ENCODE measurements at places on chromosomes 1 and 21.
A peak's percentile ranks its signal among the peaks of the same experiment; 100 is the strongest.

GRCh38 chr1:15886611-15887167 lies 39.2 kb downstream of the SPEN start:
- DNase-seq: no peak

- no peak for DNase-seq
Observed at GRCh38 chr21:41874611-41875010, 4.5 kb downstream of the PRDM15 start.

- DNase-seq: no peak
Observed at GRCh38 chr21:40051801-40052200, 184.6 kb downstream of the PCP4 start.

- no peak for DNase-seq
Observed at GRCh38 chr1:84442256-84442655, 36.8 kb upstream of the RPF1 start.

- DNase-seq: no peak
Observed at GRCh38 chr1:152513081-152513480, 1.2 kb upstream of the CRCT1 start.

DNA sequence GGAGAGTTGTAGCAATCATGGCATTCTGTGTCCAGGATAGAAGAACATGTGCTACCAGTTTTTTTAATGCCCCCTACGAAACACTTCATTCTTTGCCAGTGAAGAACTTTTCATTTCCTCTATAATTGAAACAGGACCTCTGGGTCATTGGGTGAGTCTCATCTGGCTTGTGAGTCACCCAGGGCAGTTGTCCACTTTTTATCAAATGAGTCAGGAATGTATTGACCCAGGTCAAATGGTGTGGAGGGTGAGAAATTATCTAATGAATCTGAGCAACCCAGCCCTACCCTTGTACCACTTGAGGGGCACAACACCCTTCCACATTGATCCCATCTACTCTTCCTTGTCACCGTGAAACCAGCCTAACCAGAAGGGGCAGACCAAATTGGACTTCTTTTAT lies 417.3 kb upstream of the PROX1 start:
- DNase-seq: no peak

- no peak for DNase-seq
Observed at GRCh38 chr21:37074546-37074945, 1.5 kb downstream of the TTC3 start.

GRCh38 chr1:150165622-150166612 lies 16.2 kb downstream of the PLEKHO1 start:
- DNase-seq: peak; percentile 31

- DNase-seq: no peak
Observed at GRCh38 chr1:188127507-188127906, 1298.8 kb downstream of the PLA2G4A start.

GRCh38 chr21:39071623-39072214 lies 111.5 kb downstream of the PSMG1 start:
- no peak for DNase-seq

- DNase-seq: no peak
Observed at GRCh38 chr1:178634445-178634844, 90.6 kb upstream of the RALGPS2 start.

GRCh38 chr1:38038861-38039260 lies 7.7 kb downstream of the POU3F1 start:
- no peak for DNase-seq

- DNase-seq: no peak
Observed at GRCh38 chr1:89822999-89823628, 2.3 kb downstream of the LRRC8D start.

DNA sequence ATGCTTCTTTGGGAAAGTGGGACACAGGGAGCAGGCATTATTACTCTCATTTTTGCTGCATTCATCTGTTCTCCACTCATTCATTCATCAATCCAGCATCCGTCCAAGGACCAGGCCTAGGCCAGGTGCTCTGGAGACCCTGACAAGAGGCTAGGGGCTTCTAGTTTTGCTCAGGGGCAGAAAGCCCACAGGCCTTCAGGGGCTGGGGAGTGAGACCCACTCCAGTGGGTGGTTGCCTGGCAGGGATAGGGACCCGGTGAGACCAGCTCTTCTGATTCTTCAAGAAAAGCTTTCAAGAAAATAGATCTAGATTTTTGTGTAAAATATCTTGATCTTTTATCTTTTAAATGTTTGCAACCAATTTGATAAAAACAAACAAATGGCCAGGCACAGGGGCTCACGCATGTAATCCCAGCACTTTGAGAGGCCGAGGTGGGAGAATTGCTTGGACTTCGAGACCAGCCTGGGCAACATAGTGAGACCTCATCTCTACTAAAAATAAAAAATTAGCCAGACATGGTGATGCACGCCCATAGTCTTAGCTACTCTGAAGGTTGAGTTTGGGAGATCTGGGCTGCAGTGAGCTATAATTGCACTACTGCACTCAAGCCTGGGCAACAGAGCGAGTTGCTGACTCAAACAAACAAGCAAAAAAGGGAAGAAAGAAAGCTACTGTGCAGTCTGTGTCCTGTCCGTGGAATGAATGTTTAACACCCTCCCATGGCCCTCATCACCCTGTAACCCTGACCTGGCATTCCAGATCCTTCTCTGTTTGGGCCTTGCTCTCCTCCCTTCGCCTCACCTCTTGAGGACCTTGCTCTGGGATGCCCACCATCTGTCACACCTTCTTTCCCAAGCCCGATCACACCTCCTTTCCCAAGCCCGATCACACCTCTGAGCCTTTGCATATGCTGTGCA lies 17.3 kb upstream of the LRP8 start:
- no peak for DNase-seq

- no peak for DNase-seq
Observed at GRCh38 chr1:5484451-5485165, 507.6 kb downstream of the NPHP4 start.

GRCh38 chr1:33234588-33234990 lies 21.7 kb upstream of the ZNF362 start:
- DNase-seq: no peak

- DNase-seq: no peak
Observed at GRCh38 chr1:207883660-207884250, 27.2 kb downstream of the CD34 start.

DNA sequence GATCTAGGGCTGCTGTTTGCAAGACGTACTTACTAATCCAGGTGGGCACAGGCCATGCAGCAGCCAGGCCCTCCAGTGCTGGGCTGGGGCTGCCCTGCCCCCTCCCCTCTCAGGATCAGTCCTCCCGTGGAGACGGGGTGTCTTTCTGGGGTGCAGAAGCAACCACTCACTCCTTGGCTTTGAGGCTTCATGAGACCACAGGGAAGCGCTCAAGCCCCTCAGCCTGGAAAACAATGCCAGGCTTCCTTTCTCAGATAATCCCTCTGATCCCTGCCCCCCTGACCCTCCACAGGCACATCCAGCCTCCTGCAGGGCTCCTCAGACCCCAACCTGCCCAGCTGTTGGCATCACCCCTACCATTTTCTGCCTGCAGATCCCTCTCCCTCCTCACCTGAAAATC lies 13.9 kb upstream of the C2CD2 start:
- no peak for DNase-seq

DNA sequence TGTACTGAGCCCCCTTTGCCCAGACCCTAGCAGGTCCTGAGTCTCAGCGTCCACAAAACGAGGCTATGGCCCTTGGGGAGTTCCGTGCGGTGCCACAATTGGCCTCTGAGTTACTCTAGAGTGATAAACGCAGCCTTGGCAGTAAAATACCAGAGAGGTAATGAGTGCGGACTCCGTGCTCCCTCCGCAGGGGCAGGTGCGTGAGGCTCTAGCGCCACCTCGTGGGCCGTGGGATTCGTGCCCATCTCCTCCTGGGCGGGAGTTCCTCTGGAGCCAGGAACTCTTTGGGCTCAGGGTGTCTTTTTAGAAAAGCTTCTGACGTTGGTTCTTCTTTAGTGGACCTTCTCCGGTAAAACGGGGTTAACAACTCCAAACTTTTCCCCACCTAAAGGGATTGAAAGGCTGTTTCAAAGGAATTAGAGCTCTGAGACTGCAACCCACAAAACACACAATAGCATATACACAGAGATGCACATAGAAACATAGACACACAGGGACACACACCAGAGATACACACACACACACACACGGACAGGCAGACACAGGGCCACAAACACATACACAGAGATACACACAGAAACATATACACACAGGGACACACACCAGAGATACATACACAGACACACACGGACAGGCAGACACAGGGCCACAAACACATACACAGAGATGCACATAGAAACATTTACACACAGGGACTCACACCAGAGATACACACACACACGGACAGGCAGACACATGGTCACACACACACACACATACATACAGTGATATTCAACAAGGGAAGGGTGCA lies 99.4 kb downstream of the KCNJ15 start:
- DNase-seq: peak; percentile 53

DNA sequence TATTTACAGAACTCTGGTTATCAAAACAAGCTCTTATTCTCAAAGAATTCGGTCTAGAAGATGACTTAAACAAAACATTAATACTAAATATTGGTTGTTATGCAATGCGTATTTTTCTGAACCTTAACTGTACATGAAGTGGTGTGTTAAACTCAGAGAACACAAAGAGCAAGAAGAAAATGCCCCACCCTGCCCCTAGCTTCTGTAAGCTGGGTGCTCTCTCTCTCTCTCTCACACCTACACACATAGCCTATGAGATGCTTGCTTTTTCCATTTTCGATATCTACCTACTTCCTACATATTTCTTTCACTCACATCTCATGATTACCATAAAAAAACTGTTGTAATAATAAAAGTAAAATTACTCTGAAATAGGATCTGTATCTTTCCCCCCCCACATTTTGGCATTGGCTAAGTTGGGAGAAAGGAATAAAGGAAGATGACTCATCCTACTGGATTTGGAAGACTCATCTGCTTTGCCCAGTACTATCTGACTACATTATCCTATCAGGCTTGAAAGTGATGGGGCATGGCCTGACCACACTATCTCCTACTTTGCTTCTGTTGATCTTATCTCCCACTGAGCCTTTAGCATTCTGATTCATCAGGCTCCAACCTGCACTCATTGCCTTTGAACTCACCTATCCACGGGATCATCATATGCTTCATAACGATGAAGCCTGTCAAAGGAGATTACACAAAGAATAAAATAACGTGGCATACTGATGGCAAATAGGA lies 2.9 kb downstream of the CRYZ start:
- peak; percentile 22 for DNase-seq

DNA sequence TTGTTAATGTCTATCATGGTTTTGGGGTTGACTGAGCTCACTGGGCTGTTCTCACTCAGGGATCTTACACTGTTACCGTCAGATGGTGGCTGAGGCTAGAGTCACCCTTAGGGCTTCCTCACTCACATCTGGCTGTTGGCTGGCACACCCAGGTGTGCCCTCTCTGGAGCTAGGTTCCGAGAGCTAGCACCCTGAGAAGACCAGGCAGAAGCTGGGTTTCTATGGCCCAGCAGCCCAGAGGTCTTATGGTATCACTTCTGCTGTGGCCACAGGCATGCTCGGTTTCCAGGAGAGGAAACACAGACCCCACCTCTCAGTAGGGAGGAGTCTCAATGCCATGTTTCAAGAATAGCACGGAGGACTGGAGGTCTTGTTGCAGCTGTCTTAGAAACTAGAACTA lies 20.7 kb upstream of the KIF1B start:
- DNase-seq: no peak

DNA sequence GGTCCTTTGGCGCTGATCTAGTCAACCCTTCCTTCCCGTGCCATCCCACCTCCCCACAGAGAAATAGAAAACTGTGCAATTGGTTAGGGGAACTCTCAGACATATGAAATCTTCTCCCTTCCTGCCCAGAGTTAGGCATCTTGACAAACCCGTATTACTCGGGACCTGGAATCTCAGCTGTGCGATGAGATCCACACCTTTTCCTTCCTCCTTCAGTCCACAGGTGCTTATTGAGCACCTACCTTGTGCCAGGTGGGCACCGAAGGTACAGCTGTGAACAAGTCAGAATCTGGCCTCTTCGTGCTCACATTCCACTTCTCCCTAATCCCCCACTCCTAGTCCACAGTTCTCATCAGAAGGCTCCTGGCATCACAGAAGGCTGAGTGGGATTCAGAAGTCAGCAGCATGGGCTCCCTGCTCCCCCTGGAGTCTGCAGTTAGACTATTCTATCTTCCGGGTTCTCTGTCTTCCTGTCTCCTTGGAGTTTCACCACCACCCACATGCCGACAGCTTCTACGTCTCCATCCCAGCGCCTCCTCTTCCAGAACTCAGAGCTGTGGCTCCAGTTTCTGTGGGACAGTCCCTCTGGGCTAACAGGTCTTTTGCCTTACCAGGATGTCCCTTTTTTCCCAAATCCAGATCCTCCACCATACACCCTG lies 23.0 kb downstream of the KNCN start:
- DNase-seq: no peak

DNA sequence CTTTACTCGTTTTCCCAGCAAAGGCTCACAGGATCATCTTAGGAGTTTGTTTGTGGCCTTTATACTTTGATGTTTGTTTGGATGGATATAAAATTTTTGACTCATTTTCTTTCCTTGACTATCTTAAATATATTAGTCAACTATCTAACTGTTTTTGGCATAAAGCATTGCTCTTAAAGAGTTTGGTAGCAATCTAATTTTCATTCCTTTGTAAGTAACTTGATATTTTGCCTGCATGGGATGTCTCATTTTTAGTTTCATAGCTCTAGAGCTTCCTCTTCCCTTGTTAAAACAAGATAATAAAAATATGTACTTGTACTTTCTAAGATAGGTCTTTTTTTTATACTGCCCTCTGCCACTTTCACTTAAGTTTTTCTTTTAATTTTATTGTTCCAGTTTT lies 161.9 kb downstream of the MAGI3 start:
- DNase-seq: no peak

DNA sequence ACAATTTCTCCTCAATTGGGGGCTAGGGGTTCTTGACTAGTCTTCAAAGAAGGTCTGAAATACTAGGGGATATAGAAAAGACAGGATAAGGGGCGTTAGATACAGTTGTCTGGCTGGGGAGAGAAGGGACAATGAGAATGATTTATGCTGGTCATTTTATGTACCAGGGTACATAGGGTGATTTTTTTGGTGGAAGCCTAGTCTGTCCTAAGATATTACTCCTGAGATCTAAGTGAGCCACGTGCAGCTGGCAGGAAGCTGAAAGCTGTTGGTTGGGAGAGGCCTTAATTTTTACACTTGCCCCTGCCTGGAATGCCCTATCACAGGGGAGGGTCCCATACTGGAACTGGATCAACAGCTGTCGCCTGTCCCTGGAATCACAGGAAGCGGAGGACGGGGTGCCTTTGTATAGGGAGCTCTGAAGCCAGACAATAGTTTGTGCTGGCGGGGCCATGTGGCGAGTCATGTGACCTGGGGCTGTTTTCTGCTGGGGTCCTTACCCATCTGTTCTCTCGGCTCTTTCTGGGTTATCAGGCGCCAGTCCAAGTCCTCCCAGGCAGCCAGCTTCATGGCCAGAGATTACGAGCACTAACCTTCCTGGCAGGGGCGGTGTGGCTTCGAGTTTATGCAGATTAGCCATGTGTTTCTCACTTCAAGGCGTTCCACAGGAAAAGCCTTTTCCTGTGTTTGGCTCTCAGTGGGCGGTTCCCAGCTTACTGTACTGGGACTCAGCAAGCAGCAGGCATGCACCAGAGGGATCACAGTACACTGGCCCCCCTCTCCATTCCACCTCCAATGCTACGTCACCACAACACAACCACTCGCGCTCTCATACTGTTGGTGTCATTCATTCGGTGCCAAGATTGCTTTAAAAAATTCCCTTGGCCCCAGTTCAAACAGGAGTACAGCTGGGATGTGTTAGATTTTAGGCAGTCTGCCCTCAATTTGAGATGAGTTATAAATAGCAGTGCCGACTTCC lies 27.5 kb downstream of the ARID1A start:
- DNase-seq: peak; percentile 23

Data from T-helper 2 cell treated with Interferon-gamma antibody and Interleukin-4, amounts not matched to agents 5 μg/mL and 100 μg/mL, for 36 hours (primary cell).